Renal cortical epithelial cell (primary cell): ENCODE measurements at places on chromosomes 6 and 20. TPM values are rescaled to one million over a fixed set of nuclear protein-coding genes. Genes with fewer than 3 reads are reported as not detected.

CEBPB gene
- 35.3 and 50.4 TPM in 2 replicates for total RNA-seq

NOTCH4 gene
- total RNA-seq: 0.52 and 0.85 TPM in 2 replicates

CLPSL1 gene
- not detected in 2 replicates for total RNA-seq

RIPPLY2 gene
- total RNA-seq: not detected in 2 replicates

SRPK1 gene
- total RNA-seq: 104 and 134 TPM in 2 replicates

TMEM151B gene
- not detected in 2 replicates for total RNA-seq
